ENCODE measurements at places on chromosomes 6 and 20.

DNA sequence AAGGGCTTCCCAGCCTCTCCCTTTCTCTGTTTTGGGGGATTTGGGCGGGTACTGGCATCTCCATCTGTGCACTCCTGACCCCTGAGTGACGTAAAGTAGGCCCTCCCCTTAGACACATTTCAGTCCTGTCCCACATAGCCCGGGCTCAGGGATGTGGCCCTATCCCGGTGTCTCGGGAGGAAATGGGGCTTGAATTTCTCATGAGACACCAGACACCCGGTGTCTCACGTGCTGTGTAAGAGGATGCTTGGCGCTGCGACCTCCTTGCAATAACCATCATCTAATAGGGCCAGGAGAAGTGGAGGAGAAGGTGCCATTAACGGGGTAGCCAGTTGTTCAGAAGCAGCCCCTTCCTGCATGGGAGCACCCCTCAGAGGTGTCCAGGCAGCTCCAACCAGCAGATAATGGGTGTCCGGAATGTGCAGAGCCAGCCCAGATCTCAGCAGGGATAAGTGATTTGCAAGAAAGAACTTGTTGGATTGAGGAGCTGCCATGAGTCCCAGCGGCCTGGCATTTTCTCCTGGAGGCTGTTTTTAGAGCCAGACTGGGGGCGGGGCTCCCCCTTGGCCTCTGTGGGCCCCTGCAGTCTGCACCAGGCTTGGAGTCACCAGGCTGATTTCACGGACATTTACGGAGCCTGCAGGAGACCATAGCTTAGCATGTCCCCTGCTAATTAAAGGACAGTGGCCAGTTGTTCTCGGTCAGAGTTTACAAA, 372.0 kb downstream of the PREX1 start:
- DNase-seq: no peak

DNA sequence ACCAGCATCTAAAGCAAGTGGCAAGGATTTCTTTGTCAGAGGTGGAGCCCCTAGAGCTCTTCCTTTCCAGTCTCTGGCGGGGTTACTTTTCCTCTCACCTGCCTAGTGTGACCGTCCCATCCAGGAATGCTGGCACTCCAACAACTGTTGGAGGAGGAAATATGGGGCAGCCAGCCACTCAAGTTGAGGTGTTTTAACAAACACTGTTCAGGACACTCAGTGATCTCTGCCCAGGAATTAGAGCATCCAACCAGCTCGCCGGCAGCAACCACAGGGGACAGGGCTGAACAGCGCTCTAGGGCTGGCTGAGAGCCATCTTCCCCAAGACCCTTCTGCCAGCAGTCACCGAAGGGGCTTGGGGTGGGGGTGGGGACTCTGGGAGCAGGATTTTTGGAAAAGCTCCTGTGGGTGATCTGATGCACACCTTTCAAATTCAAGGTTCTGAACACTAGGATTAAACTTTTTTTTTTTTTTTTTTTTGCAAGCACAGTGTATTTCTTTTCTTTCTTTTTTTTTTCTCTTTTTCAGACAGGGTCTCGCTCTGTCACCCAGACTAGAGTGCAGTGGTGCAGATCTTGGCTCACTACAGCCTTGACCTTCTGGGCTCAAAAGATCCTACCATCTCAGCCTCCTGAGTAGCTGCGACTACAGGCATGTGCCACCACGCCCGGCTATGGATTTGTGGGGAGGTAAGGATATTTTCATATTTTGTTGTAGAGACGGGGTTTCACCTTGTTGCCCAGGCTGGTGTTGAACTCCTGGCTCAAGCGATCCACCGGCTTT, 28.4 kb upstream of the KCNK16 start:
- no peak for DNase-seq

- DNase-seq: no peak
These were observed 1.2 kb downstream of the TBX18 start for GRCh38 chr6:84763003-84763885.

- DNase-seq: no peak
These were observed 136.4 kb downstream of the EYA2 start for GRCh38 chr20:47031004-47031403.

- DNase-seq: no peak
These were observed 22.6 kb upstream of the DYNLRB1 start for GRCh38 chr20:34493646-34494045.
